ENCODE measurements at places on chromosomes 13 and 19.

DNA sequence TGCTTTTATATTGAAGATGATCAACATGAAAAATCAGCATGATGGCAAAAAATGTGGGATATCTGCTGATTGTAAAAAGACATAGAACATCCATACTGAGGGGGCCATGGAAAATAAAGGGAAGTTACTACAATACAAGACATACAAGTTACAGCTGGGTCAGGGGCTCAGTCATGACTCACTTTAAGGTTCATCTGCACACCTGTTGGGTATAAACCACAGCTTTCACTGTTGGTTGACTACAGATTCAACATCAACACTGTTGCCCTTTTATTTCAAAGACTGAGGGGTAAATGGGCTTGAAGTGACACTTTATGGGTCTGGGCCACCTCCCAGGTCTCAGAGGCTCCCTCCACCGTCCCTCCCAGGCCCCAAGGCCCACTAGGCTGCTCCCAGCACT lies 98.1 kb upstream of the IRS2 start:
- no peak for DNase-seq

DNA sequence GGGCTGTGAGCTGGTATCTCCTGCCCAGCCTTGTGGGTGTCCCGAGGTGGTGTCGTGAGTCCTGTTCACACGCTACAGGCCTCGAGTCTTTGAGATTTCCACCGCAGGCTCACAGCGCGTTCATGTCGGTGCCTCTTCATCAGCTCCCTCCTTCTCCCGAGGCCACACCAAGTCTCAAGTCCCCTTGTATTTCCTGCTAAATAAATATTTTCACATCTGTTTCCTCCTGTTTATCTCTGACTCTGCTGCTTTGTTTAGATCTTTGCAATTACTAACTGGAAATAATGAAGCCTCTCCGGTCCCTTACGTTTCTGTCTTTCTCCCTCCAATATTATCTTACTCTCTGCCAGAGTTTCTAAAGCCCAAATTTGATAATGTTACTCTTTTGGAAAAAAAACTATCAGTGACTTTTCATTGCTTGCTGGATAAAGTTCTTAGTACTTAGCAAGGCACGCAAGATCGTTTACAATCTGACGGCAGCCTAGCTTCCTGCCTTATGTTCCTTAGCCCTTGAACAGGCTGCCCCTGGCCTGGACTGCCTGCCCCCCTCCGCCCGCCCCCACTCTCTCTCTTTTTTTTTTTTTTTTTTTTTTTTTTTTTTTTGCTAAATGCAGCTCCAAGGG lies 130.5 kb upstream of the RNF113B start:
- DNase-seq, result no peak

DNA sequence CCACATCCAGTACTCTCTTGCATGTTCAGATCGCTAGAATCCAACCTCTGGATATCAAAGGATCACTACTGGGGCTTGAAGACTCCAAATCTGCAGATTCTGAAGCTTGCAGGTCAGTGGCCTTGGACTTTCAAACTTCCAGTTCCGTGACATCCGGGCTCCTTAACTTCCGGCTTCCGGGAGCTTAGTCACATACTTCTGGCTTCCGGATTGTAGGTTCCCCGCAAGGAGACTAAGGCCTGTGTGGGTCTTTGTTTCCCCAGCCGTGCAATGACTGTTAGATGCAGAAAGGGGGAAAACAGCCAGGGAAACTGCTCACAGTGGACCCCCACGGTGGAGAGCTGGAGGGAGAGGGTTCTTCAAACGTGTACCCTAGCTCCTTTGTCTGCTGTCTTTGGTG lies 41.4 kb downstream of the ZNF333 start:
- no peak for DNase-seq

- no peak for DNase-seq
Measured at GRCh38 chr19:18908917-18909619, 10.1 kb downstream of the COPE start.

DNA sequence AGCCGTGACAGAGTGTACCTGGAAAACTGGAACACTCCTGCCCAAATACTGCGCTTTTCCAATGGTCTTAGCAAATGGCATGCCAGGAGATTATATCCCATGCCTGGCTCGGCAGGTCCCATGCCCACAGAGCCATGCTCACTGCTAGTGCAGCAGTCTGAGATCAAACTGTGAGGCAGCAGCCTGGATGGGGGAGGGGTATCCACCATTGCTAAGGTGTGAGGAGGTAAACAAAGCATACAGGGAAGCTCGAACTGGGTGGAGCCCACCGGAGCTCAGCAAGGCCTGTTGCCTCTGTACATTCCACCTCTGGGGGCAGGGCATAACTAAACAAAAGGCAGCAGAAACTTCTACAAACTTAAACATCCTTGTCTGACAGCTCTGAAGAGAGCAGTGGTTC lies 10.5 kb downstream of the CYP2A13 start:
- DNase-seq, result no peak

DNA sequence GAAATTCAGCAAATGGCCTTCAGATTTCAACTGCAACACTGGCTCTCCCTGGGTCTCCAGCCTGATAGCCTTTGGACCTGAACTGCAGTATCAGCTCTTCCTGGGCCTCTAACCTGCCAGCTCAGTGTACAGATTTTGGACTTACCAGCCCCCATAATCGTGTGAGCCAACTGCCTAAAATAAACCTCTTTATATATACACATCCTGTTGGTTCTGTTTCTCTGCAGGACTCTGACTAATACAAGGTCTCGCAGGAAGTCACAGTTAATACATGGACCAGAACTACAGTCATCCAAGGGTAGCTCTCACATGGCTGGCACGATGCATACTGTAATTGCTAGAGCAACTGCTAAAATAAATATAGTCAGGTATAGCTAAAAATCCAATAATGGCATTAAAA lies 85.1 kb downstream of the KATNAL1 start:
- no peak for DNase-seq

DNA sequence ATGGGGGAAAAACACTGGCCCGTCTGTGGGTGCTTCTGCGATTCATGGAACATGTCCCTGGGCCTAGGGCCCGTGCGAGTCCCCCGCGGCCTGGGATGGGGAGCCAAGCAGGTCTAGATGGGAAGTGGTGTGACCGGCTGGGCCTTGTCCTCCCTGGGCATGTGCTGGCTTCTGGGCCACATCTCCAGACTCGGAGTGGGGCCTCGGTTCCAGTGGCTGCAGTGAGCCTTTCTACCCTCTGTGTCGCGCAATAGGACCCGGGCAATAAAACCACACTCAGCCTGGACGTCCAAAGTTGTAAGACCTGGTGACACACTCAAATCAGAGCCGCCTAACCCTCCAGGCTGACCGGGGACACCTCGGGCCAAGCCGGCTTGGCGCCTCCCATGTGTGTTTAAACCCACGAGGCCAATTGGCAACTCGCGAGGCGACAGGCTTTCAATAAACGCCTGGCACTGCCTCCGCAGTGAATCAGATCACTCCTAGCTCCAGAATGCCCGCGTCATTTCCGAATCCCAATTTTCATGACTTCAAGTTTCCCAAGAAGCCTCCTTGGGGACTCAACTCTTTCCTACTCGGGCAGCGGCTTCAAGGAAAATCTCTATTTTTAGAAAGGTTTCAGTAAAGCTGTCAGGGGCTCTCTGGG lies 57.3 kb downstream of the KLF2 start:
- no peak for DNase-seq

- DNase-seq, result no peak
Measured at GRCh38 chr19:48961051-48961649, 4.0 kb upstream of the FTL start.

- DNase-seq, result no peak
Measured at GRCh38 chr19:15050639-15051038, 1.4 kb downstream of the CASP14 start.

DNA sequence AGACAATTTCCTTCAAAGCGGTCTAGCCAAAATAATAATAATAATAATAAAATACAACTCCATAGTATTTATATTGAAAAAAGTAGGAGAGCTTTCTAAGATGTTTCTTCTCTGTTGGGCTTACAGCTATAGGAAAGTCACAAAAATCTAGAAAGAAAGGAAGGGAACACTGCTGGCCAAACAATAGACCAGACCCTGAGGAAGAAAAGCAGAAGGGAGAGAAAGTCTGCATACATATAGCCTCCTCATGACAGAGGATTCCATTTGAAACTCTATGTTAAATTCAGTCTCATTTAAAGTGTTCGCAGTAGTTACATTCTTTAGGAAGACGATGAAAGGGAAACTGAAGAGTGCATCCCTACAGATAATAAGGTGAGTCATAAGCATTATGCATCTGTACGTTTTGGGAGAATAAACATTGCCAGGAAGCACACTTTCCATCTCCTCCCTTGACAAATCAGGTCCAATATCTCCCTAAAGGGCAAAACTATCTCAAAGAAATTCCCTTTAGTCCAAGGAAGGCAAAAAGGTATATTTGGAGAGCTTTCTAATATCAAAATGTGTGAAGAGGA lies 86.5 kb downstream of the PCDH9 start:
- no peak for DNase-seq

- peak; percentile 1 for DNase-seq
Measured at GRCh38 chr13:102176846-102177245, 225.0 kb downstream of the FGF14 start.
